Vagina (tissue), 2 donors: ENCODE measurements at places on chromosomes 16 and 17. TPM values are rescaled to one million over a fixed set of nuclear protein-coding genes. Genes with fewer than 3 reads are reported as not detected.

Gene CHST6
- total RNA-seq, result 0.25 TPM

Gene HIC1
- total RNA-seq, result 33.1 TPM

Gene MYH2
- total RNA-seq, result not detected

Gene CRHR1
- 4.2 TPM for total RNA-seq

Gene SOX15
- 44.4 TPM for total RNA-seq

- no peak for DNase-seq
Observed at GRCh38 chr16:28561557-28562187, 8.0 kb downstream of the SGF29 start.

DNA sequence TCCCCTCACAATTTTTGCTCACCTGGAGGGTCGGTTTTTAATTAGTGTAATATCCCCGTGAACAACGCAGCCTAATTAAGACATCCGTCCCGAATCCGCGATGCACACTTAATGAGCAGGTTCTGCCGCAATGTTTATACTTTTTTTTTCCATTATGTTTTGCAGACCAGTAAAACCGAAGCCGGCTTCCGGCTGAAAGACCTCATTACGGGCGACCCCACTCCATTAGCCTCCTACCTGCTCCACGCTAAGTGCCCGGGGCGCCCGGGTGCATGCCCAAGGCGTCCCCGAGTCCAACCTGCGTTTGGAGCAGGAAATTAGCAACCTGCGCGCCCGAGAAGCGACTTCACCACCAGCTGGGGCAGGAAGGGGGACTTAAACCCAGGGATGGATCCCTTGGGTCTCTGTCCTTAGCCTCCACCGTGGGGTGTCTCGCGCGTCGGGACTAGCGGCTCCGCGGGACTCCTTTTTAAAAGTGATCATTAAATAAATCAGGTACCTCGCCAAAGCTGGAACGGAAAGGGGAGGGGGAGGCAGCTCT lies 1.7 kb downstream of the RBFOX3 start:
- DNase-seq, result no peak

DNA sequence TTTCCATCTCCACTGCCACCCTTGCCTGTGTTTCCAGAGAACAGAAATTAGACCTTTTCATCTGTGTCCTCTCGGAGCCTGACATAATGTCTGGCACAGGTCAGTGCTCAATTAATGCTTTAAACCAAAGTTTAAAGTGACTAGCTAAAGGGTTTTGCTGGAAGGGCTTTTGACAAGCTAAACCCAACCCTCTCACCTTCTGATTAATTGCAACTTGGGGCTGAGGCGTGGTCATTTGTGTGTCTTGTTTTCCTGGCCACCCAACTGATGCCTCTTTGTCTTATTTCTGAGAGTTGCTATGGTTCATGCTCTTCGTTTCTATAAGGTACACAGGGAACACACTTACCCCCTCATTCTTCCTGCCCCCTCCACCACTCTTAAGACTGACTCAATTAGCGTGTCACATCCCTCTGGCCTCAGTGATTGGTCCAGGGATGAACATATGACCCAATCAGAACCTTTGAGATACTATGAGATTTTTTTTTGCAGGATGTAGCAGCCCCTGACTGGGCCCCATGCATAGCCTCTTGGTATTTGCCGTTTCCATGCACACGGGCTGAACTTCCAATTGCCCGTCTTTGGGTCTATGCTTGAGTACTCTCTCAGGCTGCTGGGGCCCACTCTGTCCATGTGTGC lies 15.8 kb upstream of the BRD7 start:
- no peak for DNase-seq

- no peak for DNase-seq
Observed at GRCh38 chr17:76097716-76098295, 5.8 kb downstream of the EXOC7 start.

DNA sequence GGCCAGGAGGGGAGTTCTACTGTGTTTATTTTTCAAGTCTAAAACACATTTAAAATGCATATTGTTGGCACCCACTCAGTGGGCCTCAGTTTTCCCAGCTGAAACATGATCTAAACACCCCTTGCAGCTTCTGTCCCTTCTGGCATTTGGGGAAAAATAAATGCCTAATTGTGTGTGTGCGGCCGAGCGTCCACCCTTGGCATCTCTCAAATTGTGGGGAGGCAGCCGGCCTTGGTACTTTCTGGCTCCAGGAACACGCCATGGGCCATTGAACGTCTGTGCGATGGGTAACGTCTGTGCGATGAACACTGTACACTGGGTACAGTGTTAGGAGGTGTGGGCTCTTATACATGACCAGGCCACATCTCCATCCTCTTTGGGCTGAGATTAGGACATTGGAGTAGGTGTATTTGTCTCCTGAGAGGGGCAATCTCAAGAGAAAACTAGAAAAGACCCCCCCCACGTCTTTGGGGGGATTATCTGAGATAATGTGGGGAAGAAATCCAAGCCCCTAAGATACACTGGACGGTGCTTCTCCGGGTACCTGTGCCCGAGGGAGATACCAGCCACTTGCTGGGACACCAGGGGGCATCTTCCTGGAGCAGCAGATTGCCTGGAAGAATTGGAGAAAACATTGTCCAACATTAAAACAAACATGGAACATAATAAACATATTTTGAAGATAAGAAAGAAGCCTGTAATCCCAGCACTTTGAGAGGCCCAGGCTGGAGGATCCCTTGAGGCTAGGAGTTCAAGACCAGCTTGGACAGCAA lies 54.9 kb downstream of the RAB11FIP4 start:
- DNase-seq, result no peak

- no peak for DNase-seq
Observed at GRCh38 chr16:78562650-78563049, 463.2 kb downstream of the WWOX start.

DNA sequence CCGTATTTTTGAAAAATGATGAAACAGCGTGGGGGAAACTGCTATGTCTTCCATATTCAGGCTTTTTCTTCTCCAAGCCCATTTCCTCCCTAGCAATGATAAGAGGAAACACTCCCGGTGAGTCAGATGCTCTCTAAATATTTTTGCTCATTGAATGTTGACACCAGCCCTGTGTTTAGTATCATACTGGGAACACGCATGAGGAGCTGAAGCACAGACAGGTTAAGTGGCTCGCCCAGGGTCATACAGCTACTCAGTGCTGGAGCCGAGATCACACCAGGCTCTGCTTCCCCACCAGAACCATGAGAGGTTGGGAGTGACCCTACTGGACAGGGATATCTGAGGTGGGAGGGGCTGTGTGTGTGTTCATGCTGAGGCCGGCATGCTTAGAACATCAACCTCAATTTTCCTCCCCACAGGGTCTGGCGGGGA lies 37.8 kb upstream of the ADGRG1 start:
- no peak for DNase-seq

- DNase-seq, result no peak
Observed at GRCh38 chr17:67111327-67111726, 67.0 kb downstream of the CACNG1 start.
